ENCODE measurements at places on chromosomes 6 and 20.

- DNase-seq, result no peak
These were observed 226.3 kb downstream of the KIF16B start for GRCh38 chr20:16346956-16347355.

GRCh38 chr6:11538052-11538818, 686 bp downstream of the TMEM170B start:
- peak; percentile 46 for DNase-seq

DNA sequence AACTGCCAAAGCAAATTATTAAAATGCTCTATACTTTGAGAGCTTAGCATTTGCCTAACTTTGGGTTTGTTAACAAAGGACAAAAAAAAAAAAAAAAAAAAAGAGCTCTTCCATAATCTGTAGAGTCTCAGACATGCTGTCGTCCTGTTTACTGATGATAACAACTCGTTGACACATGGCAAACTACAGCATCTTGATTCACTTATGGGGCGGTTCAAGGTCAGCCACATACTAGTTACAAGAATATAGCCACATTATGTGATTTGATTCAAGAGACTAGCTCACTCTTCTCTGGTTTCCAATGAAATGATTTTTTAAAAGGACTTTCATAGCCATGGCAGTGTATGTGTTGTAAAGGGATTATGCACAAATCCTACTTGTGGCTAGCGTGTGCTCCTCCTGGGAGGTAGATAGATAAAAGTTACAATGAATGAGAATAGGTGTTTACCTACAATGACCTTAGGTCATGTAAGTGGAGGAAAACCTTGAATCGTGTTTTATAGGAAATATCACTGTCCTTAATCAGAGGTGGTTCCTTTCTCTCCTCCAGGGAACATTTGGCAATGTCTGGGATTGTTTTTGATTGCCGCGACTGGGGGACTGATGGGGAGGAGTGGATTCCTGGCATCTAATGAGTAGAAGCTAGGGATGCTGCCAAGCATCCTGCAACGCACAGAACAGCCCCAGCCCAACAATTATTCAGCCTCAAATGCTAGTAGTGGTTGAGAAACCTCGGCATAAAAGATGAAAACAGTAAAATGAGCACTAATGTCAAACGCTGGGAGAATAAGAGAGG, 969.2 kb upstream of the SLC35B3 start:
- DNase-seq, result no peak

- no peak for DNase-seq
These were observed 77.5 kb upstream of the SIRPA start for GRCh38 chr20:1817577-1818211.

GRCh38 chr6:110472739-110473138, 3.7 kb downstream of the SLC22A16 start:
- DNase-seq, result no peak

- no peak for DNase-seq
These were observed 453.6 kb downstream of the CDH26 start for GRCh38 chr20:60411813-60412212.

- DNase-seq, result no peak
These were observed 29.4 kb upstream of the RNF8 start for GRCh38 chr6:37324131-37325033.

DNA sequence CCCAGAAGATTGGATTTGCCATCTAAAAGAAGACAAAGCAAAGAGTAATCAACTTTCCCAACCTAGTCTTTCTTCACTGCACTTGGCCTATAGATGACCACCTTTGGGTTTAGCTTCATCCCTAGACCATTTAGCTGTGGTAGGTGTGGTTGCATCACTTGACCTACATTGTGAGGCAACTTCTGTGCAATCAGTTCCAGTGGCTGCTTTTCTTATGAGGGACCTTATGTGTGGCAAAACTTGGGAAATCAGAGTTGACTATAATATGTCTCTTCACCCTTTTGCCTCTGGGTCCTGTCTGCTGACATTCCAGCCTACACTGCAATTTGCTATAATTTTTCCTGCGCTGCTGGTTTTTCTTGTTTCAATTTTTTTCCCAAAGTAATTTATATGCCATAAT, 55.2 kb downstream of the PRDM13 start:
- no peak for DNase-seq

DNA sequence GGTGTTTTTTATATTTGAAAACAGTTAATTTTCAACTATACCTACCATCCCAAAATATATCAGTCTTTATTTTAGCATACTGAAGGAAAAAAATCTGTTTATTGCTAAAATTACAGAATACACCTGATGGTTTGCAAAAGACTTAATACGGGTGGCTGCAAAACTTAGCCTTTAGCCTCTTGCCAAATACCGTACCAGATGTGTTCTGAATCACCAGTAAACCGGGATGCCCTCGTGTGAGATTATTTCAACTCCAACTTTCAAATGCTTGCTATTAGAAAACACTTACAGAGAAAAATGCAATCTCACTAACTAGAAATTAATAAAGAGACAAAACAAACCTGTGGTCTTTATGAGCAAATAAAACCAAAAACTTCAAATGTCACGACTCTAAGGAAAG, 36.0 kb downstream of the REV3L start:
- DNase-seq, result no peak

GRCh38 chr20:24948939-24949679, at the start of gene CST7:
TSS of gene CST7 (plus strand) at chr20:24949269. CDS start at chr20:24949506, 237 bp downstream.
- DNase-seq, result no peak

DNA sequence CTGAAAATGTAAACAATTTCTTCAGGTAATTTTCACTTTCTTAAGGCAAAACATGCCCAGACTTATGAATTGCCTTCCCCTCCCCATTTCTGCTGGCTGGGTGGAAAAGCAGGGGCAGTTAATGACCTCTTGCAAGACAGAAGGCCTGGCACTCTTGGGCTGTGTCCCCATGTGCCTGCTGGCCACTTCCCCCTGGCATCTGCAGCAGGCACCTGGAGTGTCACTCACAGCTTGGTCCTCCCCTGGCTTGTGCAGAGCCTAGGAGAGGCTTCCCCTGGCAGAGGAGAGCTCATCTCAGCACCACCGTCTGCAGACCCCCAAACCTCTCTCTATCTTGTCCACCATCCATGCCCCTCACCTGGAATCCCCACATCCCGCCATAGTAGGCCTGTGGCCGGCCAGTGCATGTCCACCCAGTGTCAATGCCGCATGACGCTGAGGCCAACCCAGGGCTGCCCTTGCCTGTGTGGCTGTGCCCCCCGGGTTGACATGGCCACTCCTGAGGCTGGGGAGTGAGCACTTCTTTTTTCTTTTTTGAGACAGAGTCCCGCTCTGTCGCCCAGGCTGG, 83.5 kb upstream of the SLC22A23 start:
- DNase-seq, result no peak

DNA sequence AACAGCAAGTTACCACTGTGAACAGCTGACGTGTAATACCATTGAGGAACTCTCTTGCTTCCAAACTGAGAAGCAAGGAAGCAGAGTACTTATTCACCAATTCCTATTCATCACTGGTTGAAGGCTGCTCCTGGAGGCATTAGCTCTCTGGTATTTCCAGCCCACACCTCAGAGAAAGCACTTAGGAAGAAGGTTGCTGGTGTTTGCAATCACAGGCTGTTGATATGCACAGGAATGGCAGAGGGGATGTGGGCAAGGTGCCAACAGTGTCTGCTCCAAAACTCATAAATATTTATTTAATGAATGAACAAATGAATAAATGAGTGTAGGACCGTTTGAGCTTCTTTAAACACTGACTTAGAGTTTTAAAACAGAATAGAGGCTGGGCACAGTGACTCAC, 6.9 kb upstream of the RRBP1 start:
- no peak for DNase-seq

GRCh38 chr6:47200536-47201334, 109.0 kb downstream of the TNFRSF21 start:
- DNase-seq, result no peak

DNA sequence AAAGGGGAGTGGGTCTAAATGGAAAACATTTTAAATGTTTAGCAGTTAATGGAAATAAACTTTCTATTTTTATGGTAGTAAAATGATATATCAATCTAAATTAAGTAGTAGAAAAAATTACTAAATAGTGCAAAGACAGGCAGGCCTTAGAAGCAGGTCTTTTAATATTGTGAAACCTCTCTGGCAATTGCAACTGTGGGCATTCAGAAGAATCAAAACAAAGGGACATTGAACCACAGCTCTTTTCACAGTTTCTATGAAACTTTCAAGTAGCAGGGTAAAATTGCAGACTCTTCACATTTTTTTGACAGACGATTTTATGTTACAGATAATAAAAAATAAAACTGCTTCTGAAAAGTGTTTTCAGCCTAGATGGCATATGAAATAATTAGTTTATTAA, 533.7 kb downstream of the BCKDHB start:
- DNase-seq, result no peak

- no peak for DNase-seq
These were observed 841.8 kb downstream of the PHF3 start for GRCh38 chr6:64477391-64477790.

DNA sequence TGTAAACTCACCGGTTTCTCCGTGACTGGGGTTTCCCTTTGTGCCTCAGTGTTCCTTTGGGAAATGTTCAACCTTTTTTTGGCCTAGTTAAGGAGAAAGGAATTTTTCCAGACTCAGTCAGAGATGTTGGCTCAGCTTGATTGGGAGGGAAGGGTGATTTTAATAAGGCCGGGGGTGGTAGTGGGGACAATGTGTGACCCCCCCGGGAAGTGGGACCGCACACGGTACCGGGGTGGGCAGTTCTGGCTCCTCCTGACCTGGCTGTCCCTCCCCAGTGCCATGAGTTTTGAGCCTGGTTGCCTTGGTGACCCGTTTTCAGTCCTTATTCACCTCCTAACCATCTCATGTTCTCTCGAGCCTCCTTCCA, 132.7 kb downstream of the SNX5 start:
- no peak for DNase-seq

GRCh38 chr6:100622907-100623692, 158.4 kb upstream of the SIM1 start:
- no peak for DNase-seq

DNA sequence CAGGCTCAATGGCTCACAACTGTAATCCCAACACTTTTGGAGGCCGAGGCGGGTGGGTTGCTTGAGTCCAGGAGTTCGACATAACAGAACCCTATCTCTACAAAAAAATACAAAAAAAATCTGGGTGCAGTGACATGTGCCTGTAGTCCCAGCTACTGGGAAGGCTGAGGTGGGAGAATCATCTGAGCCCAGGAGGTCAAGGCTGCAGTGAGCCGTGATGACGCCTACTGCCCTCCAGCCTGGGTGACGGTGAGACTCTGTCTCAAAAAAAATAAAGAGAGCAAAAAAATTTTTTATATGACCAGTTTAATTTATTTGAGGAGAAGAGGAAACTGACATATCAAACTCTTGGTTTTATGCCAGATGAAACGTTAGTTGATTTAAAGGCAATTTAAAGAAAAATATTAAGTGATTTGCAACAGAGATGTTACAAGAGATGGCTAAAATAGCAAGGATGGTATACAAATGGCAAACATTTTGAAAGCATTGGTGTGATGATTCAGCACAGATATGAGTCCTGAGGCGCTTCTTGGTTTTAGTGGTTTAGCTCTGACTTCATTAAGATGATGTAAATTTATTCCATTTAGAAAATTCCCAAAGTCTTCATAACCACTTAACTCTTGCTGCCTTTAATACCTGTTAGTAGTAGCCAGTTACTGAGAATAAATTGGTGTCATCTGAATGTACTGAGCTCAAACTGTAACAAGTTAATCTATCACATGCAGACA, 17.7 kb downstream of the GTF2H5 start:
- DNase-seq, result no peak
